ENCODE measurements at places on chromosomes 7 and 10. TPM values are rescaled to one million over a fixed set of nuclear protein-coding genes. Genes with fewer than 3 reads are reported as not detected.

GRCh38 chr10:113459626-113460280 lies 93.1 kb upstream of the HABP2 start:
- no peaks in the 10 kb centered on the region for H3K36me3 ChIP-seq
- no peak for DNase-seq
- peaks cover 26% of the 10 kb centered on the region for H3K27me3 ChIP-seq
- no peak overlapping the region for H3K27ac ChIP-seq

Gene NUP42
- total RNA-seq: 50.6 TPM

GRCh38 chr7:54995610-54996363 lies 23.0 kb upstream of the EGFR start:
- H3K36me3 ChIP-seq: no peaks in the 10 kb centered on the region
- H3K27ac ChIP-seq: no peak overlapping the region
- H3K4me3 ChIP-seq: no peak overlapping the region
- H3K4me1 ChIP-seq: no peaks in the 10 kb centered on the region

DNA sequence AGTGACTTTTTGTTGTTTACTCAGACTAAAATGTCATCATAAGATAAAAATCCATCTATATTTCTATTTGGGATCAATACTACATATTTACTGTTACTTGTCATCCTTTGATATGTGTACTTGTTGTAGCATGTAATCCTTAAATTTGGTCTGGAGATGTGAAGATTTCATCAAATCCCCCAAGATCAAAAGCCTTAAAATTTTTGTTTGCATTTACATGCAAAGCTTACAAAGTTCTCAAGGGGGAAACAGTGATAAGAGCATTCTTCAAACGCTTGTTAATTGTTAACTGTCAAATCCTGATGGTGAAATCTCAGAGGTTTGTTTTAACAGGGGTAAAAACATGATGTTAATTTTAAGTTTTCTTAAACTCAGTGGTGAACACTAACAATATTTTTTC lies 84.9 kb upstream of the SKAP2 start:
- peaks cover 17% of the 10 kb centered on the region for H3K27me3 ChIP-seq
- H3K4me3 ChIP-seq: no peak overlapping the region
- H3K27ac ChIP-seq: no peak overlapping the region
- no peak for DNase-seq
- no peaks in the 10 kb centered on the region for H3K4me1 ChIP-seq

DNA sequence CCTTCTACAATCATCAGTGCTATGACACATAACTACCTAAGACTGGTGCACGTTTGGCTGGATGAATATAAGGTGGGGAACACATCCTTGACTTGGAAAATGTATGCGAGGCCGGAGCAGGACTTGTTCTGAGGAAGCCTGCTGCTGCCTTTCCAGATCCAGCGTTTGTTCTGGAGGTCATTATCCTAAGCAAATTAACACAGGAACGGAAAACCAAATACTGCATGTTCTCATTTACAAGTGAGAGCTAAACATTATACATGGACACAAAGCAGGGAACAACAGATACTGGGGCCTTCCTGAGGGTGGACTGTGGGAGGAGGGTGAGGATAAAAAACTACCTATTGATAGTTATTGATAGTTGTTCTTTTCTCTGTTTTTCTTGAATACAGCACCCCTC lies 10.8 kb upstream of the GALNT11 start:
- H3K27ac ChIP-seq: no peak overlapping the region
- no peaks in the 10 kb centered on the region for H3K36me3 ChIP-seq
- H3K4me1 ChIP-seq: no peaks in the 10 kb centered on the region
- no peak for DNase-seq
- no peak overlapping the region for H3K4me3 ChIP-seq

Gene ATOH7
- total RNA-seq: not detected
